ENCODE measurements at places on chromosomes 5 and 9.

GRCh38 chr9:80485420-80486250, 913.9 kb downstream of the TLE4 start:
- no peak for DNase-seq

DNA sequence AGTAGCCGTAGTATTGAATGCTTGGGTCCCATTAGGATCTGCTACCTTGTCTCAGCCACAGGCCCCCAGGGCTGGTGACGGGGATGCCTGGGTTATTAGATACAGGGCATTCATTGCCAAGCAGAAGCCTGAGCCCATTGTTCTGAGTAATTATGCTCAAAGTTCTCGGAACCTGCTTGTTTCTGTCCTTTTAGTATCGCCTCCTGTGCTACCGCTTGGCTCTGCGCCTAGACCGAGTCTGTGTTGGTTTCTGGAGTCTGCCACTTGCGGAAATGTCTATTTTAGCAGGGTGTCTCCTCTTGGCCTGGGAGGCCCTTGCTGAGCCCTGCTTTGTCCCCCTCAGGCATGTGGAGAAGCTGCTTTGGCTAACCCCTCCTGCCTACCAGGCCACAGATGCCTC, 506.1 kb downstream of the BNC2 start:
- DNase-seq, result no peak

DNA sequence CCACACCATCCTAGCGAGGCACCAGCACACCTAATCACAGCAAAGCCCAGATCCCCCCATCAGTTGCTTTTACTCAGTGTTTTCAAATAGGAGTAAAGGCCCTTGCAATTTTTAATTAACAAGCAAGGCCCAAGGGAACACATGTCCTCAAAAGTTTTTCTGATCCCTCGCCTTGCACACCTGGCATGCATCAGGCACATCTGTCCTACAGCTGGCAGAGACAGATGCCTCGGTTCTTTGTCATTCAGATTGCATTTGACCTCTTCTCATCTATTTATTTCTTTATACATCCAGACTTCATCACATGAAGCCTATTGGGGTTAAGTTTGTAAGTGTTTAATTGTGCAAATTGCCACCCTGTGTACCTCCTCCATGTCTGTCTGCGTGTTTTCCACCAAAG, 241.4 kb downstream of the MARCHF11 start:
- no peak for DNase-seq

DNA sequence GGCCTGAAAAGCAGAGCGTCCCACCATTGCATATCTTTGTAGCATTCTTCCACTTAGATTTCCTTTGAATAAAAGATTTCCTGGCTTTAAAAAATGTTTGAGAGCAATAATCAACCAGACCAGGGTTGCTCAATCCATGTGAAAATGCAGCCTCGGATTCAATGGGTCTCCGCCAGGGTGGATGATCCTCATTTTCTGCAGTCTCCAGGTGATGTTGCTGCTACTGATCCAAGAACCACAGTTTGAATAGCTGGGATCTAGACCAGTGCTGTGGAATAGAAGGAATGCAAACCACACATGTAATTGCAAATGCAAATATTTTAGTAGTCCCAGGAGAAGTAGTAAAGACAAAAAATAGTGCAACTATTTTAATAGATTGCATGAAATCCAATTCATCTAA, 317.6 kb downstream of the IRX1 start:
- DNase-seq, result no peak

GRCh38 chr5:11903614-11904264, 507 bp downstream of the CTNND2 start:
- no peak for DNase-seq

DNA sequence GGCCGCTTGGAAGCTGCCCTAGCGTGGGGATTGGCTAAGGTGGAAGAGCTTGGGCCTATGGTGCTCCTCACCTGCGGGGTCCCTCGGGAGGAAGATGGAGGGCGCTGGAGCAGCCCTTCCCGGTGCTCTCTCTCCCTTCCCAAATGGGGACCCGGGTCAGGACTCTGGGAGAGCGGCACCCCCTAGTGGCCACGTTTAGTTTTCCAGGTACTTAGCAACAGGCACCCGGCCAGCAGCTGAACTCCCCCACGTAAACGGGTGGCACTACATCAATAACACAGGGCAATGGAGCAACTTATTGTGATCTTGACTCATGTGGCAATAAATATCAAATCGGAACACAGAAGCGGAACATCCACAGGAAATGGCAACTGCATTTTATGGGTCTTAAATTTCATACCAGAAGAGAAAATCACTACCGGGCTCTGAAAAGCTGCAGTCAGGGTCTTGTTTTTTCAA, 316.6 kb downstream of the AGTPBP1 start:
- peak; percentile 37 for DNase-seq

All from GM19239 (cell line).